ENCODE measurements at places on chromosomes 16 and 17. TPM values are rescaled to one million over a fixed set of nuclear protein-coding genes. Genes with fewer than 3 reads are reported as not detected.

DNA sequence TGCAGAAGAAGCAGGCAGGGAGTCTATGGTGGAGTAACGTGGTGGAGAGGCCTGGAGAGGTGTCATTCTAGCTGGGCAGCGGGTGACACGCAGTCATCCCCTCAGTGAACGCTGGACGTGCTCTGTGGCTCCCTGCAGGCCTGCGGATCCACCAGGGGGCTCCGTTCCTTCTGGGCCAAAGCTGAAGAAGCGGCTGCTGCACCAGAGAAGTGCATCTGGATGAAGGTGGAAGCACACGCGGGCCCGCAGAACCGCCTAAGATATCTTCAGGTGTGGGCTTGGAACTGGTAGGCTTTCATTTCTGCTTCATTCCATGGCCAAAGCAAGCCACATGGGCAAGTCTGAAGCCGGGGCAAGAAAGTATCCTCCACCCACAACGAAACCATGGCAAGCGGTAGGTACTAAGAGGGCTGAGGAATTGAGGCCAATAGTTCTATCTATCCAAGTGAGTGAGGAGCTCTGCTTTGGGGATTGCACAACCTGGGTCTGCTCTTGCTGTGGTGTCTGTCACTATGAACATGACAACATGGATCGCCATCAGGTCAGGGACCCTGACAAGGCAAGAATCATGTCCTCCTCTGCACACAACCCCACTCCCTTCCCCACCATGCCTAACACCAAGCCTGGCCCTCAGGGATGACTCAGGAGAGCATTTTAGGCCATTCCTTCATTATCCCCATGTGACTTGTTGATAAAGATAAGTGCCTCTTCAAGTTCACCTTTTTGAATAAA, 78.9 kb upstream of the FBXO47 start:
- DNase-seq, result peak; percentile 41

The CACNG1 gene
- total RNA-seq, result not detected

DNA sequence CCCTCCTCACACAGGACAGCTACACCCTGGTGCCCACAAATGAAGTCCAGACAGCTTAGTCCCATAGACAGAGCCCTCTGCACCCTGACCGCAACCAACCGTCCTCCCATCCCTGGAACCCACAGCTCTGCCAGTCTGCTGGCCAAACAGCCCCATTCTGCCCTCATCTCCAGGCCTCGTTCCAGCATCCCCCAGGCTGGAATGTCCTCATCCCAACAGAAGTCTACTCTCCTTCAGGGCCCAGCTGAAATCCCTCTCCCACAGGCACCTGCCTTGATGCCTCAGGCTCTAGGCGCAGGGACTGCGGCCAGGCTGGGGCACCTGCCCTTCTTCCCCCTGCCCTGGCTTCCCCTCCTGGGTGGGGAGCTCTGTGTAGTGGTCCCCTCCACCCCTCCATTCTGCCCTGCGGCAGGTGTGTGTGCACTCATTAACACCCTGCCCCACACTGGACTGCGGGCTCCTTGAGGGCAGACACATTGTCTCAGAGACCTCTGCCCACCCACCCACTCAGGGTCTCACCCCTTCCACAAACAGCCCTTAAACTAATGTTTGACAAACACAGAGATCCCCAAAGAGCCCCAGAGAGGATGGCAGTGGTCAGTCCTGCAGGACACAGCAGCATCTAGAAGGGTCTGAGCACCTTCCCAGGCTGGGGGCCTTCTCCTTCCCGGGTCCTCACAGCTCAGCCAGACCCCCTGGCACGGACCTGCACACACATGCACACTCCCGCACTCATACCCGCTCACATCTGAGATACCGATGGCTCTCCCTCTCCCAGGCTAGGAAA, 820 bp downstream of the GRIN2C start:
- DNase-seq, result peak; percentile 62

DNA sequence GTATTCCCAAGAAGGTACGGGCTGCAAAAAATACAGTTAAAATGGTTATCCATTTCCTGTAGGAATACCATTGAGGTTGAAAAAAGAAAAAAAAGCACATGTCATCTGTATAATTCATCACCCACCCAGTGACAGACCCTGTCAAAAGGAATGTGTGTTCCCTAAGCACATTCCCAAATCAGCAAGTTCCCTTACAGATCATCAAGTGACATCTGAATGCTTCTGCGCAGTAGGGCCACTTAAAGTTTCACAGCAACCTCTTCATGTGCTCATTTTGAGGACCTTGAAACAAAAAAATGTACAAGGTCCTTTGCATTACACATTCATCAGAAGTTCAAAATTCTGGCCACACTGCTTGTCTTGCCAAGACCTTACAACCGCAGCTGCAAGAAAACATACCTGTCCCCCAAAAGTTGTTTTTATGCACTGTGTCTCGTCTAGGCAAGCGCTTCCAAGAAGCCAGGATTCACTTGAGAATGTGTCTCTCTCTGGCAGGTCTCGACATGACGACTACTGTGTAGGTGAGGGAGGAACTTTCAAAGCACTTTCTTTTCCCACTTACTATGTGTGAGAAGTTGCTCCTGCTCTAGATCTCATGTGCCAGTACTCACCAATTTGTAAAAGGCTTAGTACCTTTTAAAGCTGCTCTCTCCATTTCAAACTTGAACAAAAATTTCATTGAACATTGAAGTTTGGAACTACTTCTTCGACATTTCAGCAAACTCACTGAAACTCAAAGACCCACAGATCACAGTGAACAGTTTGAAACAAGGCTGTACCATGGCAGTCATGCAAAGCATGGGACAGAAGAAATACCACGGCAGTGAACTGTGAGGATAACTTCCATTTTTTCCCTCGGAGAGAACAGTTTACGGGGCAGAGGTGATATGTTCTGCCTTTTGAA, 4.3 kb upstream of the POLG2 start:
- DNase-seq, result no peak

- DNase-seq, result no peak
These were observed 121.4 kb downstream of the KCNJ2 start for GRCh38 chr17:70290770-70291169.

GRCh38 chr17:14203388-14203787, 33.3 kb downstream of the CDRT15 start:
- peak; percentile 58 for DNase-seq

- DNase-seq, result peak; percentile 39
These were observed 3.1 kb downstream of the BANP start for GRCh38 chr16:87954361-87954760.

- DNase-seq, result peak; percentile 54
These were observed 45.7 kb downstream of the VAT1L start for GRCh38 chr16:77833921-77834634.

GRCh38 chr16:1743376-1744337, 27.7 kb downstream of the NME3 start:
- DNase-seq, result no peak

DNA sequence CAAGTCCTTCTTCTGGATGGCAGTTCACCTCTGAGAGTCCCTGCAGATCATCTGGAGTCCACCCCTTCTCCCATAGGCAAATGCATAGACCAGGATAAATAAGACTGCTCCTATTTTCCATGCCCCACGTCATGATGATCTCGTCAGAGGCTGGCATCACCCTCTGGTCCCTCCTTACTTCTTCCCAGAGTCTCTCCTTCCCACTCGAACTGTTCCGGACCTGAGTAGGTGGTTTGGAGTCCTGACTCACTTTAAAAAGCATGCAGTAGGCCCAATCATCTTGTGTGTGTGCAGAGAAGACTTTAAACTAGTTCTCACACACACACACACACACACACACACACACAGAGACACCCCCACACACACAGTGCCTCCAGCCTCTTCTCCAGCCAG, 72.0 kb downstream of the SOX9 start:
- no peak for DNase-seq

The WFIKKN2 gene
- total RNA-seq, result not detected

DNA sequence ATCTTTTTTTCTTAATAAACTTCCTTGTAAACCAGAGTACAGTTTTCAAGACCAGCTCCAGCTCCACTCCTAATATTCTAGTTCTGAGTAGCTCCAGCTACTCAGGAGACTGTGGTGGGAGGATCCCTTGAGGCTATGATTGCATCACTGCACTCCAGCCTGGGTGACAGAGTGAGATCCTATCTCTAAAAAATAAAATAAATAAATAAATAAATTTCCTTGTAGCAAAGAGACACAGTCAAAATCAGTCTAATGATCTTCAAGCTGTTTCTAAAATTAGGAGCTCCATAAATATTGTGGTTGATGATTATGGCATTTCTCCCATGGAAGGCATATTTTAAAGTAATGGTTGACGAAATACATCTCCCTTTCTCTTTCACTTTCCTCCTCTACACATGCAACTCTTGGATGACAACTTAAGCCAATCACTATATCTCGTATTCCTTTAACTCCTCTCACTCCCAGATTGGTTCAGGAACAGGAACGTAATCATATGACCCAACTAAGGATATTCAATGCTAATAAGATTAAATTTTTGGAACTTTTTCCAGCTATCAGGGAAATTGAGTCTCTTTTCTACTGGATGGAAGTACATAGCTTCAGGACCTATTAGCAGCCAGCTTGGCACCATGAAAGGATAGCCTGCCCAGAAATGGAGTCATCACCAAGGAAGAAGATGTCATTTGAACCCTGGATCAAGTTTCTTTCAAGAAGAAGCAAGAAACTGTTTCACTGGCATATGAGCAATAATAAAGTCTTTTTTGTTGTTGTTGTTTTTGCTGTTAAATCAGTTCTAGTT, 42.1 kb upstream of the TAOK1 start:
- no peak for DNase-seq

The HEATR9 gene
- not detected for total RNA-seq

- DNase-seq, result peak; percentile 10
These were observed 2.0 kb upstream of the RNF112 start for GRCh38 chr17:19409066-19409465.

The NOL11 gene
- 90.1 TPM for total RNA-seq

The SEZ6L2 gene
- 59.0 TPM for total RNA-seq

The DNAH17 gene
- 0.59 TPM for total RNA-seq

The BAIAP3 gene
- total RNA-seq, result 2.6 TPM

DNA sequence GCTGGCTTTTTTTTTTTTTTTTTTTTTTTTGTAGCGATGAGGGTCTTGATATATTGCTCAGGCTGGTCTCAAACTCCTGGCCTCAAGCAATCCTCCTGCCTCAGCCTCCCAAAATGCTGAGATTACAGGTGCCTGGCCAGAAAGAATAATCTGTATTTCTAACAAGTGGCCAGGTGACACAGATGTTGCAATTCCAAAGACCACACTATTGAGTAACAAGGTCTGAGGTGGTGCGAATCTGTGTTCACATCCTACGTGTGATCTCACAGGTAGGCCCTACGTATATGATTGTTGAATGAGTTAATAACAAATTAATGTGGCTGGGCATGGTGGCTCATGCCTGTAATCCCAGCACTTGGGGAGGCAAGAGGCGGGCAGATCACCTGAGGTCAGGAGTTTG, 33.3 kb downstream of the OTOA start:
- DNase-seq, result no peak

DNA sequence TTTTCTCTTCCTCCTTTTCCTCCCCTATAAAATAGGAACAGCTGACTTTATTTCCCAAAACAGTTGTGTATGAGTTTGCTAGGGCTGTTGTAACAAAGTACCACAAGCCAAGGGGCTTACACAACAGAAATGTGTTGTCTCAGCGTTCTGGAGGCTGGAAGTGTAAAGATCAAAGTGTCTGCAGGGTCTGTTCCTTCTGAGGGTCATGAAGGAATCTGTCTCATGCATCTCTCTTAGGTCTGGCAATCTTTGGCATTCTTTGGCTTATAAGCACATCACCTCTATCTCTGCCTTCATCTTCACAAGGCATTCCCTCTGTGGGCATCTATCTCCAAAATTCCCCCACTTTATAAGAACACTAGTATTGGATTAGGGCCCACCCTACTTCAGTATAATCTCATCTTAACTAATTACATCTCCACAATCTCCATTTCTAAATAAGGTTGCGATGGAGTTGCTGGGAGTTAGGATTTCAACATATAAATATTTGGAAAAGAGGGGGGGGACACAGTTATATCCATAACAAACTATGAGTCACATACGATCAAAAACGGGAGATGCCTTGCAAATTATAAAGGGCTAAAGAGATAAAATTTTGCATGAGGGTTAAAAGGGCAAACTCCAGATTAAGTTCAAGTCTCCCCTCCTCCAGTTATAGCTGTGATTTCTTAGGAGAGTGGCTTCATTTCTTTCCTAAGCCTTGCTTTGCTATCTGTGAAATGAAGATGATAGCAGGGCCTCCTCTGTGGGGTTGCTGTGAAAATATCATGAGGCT, 109.7 kb downstream of the VAT1L start:
- no peak for DNase-seq

The PRR29 gene
- 0.63 TPM for total RNA-seq

DNA sequence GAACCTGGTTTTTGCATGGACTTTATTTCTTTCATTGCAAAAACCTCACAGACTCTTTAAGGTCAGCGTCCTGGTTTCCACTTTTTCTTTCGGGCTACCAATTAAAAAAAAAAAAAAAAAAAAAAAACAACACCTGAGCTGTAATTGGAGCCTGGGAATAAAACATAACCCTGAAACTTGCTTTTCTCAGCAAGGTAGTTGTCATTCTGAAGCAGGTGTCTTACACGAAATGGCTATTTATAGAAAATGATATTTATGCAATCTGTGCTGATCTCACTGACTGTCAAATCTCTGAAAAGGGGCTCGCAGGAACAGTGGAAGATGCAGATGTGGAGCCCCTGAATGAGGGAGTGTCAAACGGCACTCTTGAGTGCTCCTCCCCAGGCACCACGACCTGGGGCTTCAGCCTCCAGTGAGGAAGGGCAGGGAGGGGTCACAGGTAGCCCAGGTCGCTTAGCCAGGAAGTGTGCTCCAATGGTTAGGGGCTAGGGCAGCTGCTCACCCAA, 10.4 kb upstream of the COTL1 start:
- DNase-seq, result no peak

The KIF18B gene
- 17.9 TPM for total RNA-seq

DNA sequence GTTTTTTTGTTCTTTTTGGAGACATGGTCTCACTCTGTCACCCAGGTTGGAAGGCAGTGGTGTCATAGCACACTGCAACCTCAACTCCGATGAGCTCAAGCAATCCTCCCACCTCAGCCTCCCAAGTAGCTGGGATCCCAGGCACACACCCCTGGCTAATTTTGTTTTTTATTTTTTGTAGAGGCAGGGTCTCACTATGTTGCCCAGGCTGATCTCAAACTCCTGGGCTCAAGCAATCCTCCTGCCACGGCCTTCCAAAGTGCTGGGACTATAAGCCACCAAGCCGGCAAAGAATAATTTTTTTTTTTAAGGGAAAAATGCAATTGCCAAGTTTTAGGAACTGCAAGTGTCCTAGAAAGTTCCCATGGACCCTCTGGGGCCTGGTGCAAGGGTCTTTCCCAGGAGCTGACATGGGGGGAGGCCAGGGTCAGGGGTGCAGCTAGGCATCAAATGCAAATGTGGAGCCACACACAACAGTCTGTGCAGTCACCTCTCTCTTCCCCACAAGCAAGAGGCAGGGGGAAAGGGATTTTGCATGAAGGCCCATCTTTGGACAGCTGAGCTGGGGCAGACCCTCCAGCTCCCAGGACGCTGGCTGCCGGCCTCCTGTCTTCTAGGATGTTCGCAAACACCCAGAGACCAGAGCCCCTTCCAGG, 20.1 kb upstream of the BCAR1 start:
- DNase-seq, result no peak

DNA sequence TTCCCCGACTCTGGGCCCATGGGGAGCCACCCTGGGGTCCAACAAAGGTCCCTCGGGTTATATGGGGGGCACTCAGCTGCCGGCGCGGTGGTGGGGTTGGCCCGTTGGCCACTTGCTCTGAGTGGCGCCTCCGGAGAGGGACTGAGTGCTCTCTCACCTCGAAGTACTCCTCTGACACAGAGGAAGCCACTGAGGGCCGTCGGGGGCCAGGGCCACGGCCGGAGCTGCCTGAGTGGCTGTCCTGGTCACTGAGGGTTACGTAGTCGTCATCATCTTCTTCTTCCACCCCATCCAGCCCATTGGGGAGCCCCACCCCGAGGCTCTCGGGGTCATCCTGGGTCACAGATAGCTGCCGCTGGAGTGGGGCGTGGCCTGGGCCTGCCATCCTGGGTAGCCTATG, 25.7 kb downstream of the SLC5A10 start:
- no peak for DNase-seq

All from H7 (cell line).